ENCODE measurements at places on chromosomes 1 and 21.

DNA sequence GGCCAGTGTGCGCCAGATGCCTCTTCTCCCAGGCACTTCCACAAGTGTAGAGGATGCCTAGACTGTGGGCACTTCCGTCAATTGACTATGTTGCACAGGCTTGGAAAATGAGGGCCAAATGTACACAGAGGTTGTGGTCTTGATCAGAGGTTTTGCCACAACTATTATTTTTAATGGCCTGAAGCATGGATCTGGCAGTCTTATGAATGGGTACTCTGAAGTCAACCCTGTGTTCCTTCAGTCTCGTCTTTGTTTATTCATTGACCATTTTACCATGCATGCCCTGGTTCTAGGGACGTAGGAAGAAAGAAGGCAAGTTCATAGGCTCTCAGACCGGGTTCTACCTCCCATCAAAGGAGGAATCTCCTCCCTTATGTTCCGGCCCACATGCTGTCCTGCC is 329.1 kb downstream of the HHAT start:
- DNase-seq = no peak

DNA sequence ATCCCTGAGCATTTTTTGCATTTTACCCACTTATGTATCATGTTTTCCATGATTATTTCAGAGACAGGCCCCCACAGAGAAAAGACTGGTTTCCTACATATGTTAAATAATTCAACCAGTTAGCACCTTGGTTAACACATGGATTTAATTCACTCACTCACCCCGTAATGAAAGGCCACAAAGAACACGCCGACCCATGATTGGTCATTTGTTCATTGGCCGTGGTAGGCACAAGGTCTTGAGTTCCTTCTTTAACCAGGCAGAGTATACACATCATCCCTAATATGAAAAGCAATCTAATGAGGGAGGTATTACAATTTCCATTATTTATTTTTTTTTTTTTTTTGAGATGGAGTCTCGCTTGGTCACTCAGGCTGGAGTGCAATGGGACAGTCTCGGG is 50.6 kb downstream of the RPS6KA1 start:
- DNase-seq = no peak

DNA sequence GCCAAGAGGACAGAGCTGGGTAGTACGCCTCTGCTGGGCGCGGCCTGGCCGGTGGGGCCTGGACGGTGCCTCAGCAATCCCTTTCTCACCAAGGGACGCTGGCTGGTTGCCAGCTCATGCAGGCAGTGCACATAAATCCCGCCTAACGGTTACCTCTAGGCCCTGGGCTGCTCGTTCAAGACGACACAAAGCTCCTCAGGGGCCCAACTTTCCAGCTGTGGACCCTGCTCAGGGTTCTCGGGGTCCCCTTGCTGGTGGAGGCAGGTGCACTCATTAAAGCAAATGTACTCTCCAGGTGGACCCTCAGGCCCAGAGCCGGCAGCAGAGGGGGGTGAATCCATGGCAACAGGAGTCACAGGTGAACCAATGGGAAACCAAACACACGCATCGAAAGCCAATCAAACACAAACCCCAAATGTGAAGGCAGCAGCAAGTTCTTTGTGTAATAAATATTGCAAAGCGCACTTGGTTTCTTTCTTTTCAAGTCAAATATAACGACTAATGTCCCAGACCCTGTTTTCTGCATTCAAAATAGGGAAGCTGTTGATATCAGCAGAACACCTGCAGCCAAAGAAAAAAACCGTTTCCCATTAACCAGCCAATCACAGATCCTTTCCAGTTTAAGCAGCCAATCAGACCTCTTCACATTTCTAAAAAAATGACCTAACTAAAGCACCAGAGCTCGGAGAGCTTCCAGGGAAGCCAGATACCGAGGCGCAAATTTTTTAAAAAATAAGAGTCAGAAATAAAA is 26.1 kb upstream of the CLSTN1 start:
- peak; percentile 82 for DNase-seq

GRCh38 chr1:56064705-56065104 is 514.7 kb downstream of the PLPP3 start:
- DNase-seq = no peak

DNA sequence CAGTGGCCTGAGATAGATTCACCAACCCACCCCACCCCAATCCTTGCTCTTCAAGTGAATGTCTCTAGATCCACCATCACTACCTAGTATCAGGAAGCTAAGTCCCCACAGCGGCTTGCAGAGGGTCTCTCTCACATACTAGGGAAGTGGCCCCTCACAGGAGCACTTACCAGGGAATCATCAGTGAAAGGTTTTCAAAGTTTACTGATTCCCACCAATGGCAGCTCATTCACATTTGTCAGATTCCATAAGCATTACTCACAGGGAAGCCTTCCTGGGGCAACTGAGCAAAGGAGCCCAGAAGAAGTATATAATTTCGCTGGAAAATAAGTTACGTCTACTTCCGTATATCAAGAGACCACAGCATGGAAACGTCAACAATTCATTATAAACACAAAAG is 120.8 kb downstream of the GREM2 start:
- no peak for DNase-seq

DNA sequence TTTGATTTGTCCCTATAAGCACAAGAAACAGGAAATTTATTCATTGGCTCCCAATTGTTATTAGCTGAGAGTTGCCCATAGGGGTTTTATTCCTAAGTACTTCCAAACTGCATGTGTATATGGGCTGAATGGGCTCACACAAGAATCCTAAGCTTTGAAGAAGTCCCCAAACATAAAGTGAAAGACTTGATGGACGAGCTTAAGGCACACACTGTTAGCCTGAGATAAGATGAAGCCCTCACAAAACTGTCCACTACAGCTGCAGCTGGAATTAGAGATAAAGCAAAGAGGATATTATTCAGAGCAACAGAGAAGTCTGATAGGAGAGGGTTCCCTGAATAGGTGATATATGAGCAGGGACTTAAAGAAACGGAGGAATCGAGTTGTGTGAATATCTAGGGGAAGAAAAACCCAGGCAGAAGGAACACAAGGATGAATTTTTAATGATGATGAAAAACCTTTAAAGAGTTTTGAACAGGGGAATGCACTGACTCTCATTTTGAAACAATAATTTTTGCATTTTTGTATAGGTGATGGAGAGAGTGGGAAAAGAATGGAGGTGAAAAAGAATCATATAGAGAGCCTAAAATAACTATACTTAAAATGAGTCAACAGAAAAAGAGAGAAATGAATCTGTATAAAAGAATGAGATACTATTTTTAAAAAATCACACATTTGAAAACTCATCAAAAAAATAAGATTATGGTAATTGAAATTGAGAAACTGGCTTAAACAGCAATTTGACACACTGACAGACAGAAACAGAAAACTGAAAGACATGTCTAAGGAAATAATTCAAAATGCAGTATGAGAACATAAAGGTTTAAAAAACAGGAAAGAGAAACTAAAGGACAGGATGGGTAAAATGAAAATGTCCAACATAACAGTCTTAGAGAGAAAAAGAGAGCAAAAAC is 133.6 kb upstream of the POGK start:
- DNase-seq = no peak
